Stimulated activated CD8-positive, alpha-beta memory T cell treated with anti-CD3 and anti-CD28 coated beads, Interleukin-4, amount 100 ng/mL, for 24 hours (primary cell): ENCODE measurements at places on chromosomes 2 and 18.

GRCh38 chr2:10564876-10565445 is 116.8 kb upstream of the ODC1 start:
- DNase-seq: no peak

DNA sequence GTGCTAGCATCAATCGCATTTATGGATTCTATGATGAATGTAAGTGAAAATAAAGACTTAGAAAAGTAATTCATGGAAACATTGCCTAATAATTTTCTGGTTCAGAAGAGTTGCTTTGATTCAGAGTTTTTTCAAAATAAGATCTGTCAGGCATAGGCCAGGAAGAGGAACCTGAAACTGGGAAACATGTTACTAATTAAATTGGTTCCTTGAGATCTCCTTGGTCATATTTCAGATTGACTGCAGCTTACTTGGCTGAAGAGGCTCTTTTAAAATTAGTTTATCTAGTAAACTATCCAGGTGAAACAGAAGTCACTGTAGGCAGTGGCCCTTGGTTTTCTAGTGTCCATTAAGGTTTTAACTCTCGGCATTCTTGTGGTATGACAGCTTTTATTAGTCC is 27.4 kb downstream of the PPP1CB start:
- DNase-seq: no peak

DNA sequence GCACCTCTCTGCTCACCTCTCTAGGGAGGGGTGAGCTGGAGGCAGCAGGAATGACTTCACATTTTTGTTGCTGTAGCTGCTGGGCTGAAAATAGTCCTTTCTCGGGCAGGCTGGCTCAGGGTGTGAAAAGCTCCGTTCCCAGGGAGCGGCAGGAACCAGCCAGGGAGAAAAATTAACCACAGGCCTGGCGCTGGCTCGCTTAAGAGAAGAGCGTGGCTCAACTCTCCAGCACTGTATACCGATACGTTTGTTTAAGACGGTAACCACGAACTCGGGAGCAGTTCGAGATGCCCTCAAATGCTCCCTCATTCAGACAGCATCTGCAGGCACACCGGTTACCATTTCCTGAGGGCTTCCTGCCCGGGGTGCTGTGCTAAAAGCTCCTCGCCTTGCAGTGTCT is 129.6 kb downstream of the CELF4 start:
- no peak for DNase-seq

DNA sequence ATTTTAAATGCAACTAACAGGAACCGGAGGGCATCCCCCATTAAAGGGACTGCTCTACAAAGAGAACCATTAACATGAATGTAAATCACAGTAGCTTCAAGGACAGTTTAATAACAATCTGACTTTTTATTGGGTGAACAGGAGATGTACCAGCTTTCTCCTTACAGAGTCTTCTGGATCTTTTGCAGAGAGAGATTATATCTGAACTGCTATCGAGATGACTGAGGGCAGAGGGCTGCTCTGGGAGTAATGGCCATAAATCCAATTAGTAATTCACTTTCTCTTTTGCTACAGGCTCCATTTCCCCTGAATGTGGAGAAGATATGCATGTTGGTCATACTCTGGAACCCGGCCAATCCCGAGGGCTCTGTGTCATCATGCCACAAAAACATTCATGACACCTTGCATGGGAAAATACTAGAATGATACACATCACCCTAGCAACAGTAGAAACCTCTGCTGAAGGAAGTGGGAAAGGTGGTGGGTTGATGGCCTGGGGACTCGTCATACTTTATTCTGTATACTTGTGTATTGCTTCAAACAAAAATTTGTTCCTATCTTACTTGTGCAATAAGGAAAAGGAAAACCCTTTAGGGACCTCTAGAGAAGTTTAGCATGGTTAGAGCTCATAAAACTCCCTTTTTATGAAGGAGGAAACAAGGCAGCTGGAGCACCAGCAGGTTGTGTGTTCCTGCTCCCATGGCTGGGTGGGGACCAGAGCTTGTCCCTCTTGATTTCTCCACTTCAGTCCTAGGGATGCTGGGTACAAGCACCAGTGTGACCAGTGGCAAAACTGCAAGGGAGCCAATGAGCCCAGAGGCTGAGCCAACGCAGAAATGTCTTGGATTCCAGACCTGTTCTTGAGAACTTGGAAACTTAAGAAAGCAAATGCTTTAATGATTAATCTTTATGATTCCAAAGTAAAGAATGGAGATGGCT is 26.0 kb downstream of the CTAGE1 start:
- DNase-seq: peak; percentile 38

DNA sequence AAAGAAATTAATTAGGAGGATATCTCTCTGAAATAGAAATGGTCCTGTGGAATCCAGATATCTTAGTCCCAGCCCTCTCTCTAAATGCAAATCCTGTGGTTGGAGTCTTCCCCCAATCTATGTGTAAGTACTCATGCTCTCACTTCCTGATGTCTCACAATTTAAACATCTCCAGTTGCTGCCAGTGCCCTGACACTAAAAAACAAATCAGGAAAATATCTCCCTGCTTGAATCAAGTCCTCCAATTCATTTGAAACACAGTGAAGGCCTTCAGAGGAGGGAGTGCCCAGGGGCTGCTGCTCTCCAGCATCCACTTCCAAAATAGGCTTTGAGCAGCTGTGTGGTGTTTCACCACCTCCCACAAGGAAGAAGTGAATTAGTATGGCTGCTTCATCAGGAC is 413.8 kb downstream of the RAD51AP2 start:
- no peak for DNase-seq

DNA sequence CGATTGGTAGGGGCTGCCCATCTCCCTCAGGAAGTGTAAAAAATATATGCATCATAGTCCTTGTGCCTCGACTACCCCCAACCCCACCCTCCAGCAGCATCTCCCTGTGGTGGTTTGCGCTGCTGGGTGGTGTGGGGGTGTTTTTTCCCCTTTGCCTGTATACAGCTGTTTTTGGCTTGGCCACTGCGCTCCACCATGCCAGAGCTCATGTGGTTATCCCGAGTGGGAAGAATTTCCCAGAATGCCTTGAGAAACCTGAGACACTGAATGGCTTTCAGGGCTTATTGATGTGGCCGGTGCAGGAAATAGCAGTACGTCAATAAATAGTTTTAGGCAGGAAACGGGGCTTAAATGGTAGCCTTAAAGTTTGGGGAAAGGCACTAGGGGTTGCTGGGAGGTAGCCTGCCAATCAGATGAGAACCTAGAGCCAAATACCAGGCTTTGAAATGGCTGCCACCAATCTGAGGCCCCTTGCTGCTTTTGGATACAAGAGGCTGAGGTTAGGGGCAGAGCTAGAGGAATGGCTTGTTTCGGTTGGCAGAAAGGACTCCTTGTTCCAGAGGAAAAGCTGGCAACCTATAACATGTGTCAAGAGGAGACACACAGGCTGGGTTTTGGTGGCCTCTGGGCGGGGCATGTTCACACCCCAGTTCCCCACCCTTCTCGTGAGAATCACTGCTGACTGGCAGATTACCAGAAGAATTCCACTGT is 144.1 kb downstream of the SMAD7 start:
- no peak for DNase-seq

DNA sequence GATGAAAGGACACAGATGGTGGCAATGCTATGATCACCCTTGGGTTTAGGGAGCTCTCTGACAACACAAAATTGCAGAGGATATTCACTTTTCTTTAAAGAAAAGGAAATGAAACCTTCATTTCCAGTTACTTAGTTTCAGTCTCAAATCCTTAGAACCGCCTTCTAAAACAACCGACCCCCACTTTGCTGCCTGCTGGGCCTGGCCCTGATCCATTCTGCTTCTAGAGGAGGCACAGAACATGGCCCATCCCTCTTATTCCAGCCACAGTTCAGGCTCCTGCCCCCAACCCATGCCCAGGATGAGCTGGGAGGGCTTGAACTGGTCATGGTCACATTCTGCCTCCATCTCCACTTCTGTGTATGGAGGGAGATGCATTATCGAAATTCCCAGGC is 311.6 kb downstream of the EN1 start:
- no peak for DNase-seq

- DNase-seq: no peak
These were observed 148.1 kb downstream of the TMEM163 start for GRCh38 chr2:134570676-134571075.

DNA sequence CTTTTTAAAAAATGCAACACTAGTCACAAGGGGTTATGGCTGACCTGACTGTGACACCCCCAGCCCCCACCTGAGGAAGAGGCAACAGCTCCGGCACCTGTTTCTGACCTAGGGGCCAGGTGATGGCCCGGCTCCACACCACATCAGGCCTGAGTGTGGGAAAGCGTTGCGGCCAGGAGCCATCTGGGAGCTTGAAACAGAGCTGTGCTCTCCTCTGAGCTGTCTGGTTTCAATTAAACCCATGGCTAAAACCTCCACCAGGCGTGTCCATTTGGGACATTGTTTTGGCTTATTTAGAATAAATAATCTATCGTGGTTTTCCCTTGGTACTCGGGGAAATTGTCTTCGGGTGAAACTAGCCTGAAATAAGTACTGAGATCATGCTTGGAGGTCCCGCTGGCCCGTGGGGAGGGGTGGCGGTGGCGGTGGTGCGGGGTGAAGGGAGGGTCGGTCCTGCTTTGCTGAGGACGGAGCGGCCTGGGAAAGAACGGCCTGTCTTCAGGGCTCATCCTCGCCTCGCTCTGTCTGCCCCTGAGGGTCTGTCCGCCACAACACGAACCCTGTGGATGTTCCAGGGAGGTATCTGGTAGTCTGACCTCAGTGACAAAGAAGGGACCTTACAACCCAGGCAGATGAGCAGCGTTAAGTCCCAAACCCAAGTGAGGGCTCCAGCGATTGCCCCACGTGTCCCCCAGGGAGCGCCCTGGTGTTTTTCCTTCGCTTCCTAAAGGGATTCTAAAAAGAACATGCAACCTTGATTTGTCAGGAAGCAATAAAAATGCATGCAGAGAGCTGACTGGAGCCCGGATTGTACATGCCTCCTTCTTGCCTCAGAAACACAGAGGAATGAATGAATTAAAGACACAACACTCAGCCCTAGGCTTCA is 58.7 kb downstream of the IL1RL2 start:
- no peak for DNase-seq

DNA sequence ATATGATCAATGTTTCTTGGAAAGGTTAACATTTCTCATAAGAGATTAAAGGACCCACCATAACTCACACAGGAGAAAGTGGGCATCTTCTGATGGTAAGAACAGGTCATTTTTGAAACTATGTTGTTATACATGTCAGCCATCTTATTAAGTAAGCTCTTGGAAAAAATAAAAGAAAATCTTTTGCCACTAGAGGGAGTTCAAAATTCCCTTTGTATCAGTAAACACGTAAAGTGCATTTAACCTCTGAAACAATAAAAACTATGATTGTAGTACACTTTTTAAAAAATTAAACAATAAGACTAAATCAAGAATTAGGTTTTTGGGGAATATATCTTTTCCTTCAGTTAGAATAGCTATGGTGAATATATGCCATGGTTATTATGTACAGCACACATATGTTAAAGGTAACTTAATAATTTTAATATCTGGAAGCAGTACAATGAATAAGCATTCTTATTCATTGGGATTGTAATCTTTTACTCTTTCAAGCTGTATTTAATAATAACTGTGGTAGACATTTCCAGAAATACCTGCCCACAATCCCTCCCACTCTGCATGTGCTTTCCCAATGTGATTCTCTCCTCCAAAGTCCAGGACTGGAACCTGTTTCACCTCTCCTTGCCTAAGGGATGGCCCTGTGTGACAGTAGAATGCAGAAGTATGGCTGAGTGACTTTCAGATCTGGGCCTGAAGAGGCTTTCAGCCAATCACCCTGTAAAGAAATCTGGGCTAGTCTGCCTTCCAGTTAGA is 64.2 kb downstream of the RBMS1 start:
- DNase-seq: no peak

- DNase-seq: no peak
These were observed at the start of gene THSD7B for GRCh38 chr2:136765256-136766072. TSS of gene THSD7B (plus strand) at chr2:136765545. CDS start at chr2:136882179, 116,634 bp downstream.

- DNase-seq: no peak
These were observed 94.3 kb downstream of the MBP start for GRCh38 chr18:77038182-77038858.

- no peak for DNase-seq
These were observed 340.6 kb downstream of the NYAP2 start for GRCh38 chr2:225740086-225740485.

GRCh38 chr2:156021146-156022040 is 311.1 kb downstream of the NR4A2 start:
- DNase-seq: no peak

DNA sequence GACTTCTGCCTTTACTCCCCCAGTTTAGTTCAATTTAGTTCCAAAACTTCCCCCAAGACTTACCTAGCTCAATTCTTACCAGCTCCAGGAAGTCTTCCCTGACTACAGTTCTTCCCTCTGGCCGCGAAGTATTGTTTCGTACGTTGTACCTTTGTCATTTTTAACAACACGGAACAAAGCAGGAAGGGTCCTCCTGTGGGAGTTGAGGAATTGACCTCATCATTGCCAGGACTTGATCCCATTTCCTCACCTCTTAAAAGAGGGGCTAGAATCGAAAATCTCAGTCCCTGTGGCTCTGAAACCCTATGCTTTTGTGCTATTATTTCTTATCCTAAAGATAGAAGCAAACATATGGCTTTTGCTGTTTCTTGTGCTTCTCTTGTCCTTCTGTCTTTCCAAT is 187.1 kb downstream of the MYO3B start:
- no peak for DNase-seq

- no peak for DNase-seq
These were observed 798.0 kb upstream of the RAB6C start for GRCh38 chr2:129181433-129181832.

GRCh38 chr2:165827921-165828276 is 33.9 kb upstream of the GALNT3 start:
- DNase-seq: no peak

DNA sequence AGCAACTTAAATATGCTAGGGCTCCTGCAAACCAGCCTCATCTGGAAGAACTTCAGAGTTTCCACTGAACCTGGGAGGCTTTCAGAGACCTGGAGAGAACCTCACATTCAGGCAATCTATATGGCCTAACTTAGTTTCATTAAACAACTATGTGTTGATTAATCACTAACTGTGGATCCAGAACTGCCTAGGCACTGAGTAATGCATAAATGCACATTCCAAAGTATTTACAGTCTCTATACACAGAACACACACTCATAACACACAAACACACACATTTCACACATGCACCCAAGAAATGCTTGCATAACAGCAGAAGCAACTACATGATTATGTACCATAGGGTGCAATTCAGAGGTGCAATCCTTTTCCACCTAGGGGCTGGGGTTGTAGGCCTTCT is 552.8 kb downstream of the BCL11A start:
- no peak for DNase-seq

DNA sequence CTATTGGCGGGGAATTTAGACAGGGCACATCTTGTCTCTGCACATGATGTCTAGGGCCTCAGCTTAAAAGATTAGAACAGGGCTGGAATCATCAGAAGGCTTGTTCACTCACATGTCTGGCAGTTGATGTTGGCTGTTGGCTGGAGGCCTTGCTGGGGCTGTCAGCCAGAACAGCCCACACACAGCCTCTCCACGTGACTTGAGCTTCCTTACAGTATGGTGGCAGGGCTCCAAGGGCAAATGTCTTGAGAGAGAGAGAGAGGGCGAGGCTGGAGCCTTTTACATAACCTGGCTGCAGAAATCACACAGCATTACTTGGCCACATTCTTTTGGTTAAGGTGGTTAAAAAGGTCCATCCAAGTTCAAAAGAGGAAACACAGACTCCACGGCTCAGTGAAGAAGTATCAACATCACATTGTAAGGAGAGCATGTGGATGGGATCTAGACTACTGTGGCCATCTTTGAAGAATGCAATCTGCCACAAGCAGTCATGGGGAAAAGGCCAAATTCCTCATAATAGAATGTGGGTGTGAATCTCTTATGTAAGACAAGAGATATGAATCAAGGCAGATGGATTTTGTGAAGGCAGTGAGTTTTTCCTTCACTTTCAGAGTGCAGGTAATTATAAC is 30.4 kb downstream of the SRSF7 start:
- no peak for DNase-seq
